ENCODE measurements at places on chromosomes 7 and 10.

- no peak for DNase-seq
Observed at GRCh38 chr10:27816320-27816719, 70.7 kb upstream of the MKX start.

DNA sequence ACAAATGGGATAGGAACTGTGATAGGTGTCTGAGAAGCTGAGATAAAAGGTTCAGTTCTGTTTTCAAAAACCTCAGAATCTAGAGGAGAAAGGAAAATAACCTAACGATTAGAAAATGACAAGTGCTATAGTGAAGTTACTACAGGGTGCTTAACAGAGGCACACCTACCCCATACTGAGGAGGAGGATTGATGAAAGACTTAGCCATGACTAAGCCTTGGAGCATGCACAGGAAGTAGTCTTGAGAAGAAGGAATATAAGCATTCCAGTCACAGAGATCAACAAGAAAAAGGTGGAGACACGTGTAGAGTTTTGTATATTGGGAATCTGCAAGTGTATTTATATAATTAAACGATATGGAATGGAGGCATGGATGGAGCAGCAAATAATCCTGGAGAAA is 1225.5 kb upstream of the CELF2 start:
- DNase-seq, result no peak

- DNase-seq, result no peak
Observed at GRCh38 chr10:2791774-2792443, 275.4 kb upstream of the PFKP start.

DNA sequence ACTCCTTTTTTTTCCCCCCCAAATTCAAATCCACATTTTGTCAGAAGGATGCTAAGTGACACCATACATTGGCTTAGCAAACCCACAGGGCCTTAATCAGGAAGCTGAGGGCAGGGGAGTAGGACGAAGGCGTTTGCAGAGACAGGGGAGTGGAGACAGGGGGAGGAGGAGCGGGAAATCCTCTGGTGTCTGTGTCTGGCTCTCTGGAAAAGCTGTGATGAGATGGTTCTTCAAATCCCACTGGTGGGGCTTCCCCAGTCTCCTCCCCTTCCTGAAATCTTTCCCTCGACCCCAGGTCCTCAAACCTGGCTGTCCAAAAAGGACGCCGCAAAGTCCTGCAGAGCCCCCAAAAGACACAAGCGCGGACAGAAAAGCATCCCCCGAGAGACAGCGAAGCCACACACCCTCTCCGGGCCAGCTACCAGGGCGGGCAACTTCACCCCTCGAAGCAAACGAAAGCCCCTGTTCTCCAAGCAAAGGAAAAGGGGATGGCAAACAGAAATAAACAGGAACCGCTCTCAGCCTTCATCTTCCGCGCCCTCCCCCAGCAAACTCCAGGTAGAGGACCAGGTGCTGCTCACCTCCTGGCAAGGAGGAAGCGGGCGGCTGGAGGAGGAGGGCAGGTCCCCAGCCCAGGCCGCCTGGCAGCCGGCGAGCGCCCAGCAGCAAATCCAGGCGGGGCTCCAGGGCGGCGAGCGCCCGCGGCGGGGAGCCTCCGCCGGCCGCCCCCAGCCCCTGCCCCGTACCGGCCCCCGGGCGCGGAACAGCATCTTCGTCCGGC is 520 bp downstream of the ELAPOR2 start:
- peak; percentile 75 for DNase-seq

- DNase-seq, result no peak
Observed at GRCh38 chr10:36171953-36172940, 530.2 kb upstream of the FZD8 start.

DNA sequence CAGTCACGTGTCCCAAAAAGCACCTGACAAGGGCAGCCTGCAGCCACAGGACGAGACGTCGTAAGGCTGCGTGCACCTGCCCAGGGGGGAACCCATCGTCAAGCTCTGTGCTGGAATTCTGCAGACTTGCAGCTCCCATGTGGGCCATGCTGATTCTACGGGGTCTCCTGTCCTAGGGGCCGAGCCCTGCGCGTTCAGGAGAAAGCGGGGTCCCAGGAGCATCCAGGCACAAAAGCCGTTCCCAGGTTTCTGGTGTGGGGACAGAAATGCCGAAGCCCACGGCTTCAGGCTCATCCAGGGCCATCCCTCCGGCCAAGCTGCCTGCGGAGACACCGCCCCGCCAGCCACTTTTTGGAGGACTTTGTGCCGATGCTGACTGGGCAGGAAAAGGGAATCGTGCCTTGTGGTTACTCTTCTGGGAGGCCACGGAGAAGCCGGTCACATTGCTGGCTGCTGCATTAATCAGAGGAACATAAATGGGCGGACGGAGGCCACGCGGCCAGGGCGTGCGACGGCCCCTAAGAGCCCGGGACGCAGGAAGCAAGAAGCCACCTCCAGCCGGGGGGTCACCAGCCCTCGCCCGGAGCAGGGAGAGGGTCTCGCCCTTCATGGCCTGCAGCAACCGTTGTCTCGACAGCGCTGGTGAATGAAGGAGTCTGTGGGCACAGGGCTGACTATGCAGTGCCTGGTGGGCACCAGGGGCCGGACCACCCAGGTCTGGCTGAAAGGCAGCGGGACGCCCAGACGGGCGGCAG is 62.6 kb upstream of the PDGFA start:
- DNase-seq, result no peak

GRCh38 chr10:78976825-78977755 is 91.7 kb upstream of the ZMIZ1 start:
- no peak for DNase-seq

- peak; percentile 43 for DNase-seq
Observed at GRCh38 chr7:155811895-155812761, at the start of gene SHH. Gene SHH, minus strand, starts transcription at chr7:155812463. Its CDS starts 341 bp downstream, at chr7:155812122.

DNA sequence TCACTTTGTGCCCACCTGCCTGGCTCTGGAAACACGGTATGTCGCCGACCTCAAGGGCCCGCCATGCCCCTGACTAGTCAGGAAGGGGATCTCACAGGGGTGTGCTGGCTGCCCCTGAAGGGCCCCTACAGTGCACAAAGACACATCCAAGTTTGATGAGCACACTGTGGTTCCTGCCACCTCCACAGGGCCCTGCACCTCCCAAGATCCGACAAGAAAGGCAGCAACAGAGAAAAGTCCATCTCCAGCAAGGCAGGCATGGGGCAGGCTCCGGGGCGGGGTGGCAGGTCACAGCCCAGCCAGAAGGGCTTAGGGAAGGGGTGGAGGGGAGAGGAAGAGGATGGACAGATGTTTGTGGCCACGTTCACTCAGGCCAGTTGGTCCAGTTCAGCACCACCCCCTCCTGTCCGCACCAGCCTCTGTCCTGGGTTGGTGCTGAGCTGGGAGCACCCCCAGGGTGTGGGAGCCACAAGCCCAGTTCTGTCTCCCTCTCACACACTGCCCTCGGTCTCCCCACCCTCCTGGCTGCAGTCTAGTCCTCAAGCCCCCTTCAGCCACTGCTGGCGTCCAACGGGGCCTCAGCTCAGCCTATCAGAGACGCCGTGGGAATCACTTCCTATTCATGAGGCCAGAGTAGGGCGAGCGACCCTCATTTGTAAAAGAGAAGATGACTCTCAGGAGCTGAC is 11.5 kb downstream of the DRGX start:
- DNase-seq, result no peak

DNA sequence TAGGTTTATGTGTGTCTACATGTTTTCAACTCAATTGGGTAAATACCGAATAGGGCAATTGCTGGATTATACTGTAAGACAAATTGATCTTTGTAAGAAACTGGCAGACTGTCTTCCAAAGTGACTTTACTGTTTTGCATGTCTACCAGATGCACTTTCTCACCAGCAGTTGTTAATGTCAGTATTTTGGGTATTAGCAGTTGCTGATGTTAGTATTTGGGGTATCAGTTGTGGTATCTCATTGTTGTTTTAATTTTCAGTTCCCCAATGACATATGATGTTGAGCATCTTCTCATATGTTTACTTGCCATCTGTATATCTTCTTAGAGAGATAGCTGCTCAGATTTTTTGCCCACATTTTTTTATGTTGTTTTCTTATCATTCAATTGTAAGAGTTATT is 10.6 kb downstream of the PDE6C start:
- no peak for DNase-seq

GRCh38 chr7:80634505-80634904 is 3.9 kb upstream of the CD36 start:
- DNase-seq, result no peak

DNA sequence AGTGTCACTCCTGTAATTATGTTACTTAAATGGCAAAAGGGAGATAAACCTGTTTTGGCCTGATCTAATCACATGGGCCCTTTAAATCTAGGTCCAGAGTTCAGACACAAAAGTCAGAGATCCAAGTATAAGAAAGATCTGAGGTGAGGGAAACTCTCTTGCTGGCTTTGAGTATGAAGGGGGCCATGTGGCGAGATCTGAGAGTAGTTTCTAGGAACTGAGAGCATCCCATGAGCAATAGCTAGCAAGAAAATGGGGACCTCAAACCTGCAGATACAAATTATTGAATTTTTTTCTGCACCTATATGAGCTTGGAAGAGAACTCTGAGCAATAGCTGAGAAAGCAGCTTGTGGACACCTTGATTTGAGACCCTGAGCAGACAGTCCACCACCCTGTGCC is 27.6 kb downstream of the ANKRD7 start:
- no peak for DNase-seq

DNA sequence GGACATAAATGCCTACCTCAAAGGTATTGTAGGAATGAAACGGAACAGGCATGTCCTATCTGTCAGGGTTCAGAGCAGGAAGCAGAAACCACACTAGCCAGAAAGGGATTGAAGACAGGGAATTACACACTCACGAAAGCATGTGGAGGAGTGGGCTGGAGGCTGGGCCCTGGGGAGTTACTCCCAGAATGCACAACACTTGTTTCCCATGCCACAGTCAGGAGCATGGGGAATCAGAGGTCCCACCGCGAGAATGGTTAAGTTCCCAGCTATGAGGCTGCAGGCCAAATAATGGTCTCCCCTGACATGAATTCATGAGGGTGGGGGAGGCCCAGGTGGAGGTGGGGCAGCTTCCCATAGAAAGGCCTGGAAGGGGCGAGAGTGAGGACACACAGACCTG is 212.7 kb downstream of the HERPUD2 start:
- no peak for DNase-seq

DNA sequence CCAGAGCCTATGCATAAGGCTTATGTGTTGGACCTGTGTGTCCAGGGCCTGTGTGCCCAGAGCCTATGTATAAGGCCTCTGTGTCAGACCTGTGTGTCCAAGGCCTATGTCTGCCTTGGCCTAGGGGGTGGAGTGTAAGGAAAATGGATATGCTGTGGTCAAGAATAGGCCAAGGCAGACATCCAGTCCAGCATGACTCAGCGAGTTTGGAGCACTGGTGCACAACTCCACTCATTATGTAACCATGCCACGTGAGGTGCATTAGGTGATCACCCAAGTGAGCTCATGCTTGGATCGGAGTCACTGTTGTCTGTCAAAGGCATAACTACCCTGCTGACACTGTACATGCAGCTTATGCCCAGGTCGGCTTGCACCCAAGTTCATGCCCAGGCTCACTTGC is 238.9 kb downstream of the CACNA2D1 start:
- DNase-seq, result no peak

DNA sequence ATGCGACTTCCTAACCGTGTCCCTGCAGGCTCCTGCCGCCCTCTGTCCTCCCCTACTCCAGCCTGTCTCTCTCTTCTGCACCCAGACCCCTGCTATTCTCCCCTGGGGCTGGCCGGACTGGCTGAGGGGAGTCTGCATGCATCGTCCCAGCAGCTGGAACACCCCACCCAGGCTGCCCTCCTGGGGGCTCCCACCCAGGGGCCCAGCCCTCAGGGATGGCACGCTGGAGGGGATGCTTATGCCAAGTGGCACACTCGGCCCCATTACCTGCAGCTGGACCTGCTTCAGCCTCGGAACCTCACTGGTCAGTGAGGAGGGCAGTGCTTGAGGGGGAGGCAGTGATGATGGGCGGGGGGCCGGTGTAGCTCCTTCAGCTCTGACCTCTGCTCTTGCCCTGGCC is 21.7 kb upstream of the ZNF467 start:
- DNase-seq, result no peak

DNA sequence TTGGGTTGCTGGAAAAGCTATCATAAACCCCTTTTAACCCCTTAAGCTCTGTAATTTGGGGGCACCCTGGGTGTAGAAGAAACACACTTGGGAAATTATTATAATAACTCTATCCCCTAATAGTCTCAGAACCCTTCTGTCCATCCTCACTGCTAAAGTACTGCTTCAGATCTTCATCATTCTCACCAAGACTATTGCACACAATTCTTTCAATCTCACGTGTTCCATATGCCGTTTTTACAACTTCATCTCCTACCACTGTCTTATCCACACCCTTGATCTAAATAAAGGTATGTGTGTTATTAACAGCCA is 15.8 kb downstream of the ANKRD22 start:
- no peak for DNase-seq

Measured in NCI-H1417 (cell line).